ENCODE measurements at places on chromosomes 3 and 15. TPM values are rescaled to one million over a fixed set of nuclear protein-coding genes. Genes with fewer than 3 reads are reported as not detected.

GRCh38 chr3:106251160-106251892 is 382.5 kb upstream of the CBLB start:
- no peak for DNase-seq
- no peaks in the 10 kb centered on the region for H3K4me1 ChIP-seq
- H3K4me3 ChIP-seq = no peak overlapping the region
- H3K36me3 ChIP-seq = no peaks in the 10 kb centered on the region
- no peak overlapping the region for H3K27ac ChIP-seq

DNA sequence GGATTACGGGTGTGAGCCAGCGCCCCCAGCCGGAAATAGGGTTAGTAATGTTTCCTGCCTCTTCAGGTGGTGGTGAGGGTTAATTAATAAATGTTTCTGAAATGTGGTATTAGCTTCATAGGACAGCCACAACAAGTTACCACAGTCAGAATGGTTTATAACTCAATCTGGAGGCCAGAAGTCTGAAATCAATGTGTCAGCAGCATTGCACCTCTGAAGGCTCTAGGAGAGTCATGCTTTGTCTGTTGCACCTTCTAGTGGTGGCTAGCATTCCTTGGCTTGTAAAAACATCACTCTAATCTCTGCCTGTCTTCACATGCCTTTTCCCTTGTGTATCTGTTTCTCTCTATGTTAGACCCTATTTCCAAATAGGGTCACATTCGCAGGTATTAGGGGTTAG is 7.8 kb upstream of the RPSA start:
- H3K4me3 ChIP-seq = no peak overlapping the region
- DNase-seq = no peak
- no peak overlapping the region for H3K27ac ChIP-seq
- H3K36me3 ChIP-seq = peaks cover 64% of the 10 kb centered on the region
- no peaks in the 10 kb centered on the region for H3K4me1 ChIP-seq
- H3K27me3 ChIP-seq = no peaks in the 10 kb centered on the region

DNA sequence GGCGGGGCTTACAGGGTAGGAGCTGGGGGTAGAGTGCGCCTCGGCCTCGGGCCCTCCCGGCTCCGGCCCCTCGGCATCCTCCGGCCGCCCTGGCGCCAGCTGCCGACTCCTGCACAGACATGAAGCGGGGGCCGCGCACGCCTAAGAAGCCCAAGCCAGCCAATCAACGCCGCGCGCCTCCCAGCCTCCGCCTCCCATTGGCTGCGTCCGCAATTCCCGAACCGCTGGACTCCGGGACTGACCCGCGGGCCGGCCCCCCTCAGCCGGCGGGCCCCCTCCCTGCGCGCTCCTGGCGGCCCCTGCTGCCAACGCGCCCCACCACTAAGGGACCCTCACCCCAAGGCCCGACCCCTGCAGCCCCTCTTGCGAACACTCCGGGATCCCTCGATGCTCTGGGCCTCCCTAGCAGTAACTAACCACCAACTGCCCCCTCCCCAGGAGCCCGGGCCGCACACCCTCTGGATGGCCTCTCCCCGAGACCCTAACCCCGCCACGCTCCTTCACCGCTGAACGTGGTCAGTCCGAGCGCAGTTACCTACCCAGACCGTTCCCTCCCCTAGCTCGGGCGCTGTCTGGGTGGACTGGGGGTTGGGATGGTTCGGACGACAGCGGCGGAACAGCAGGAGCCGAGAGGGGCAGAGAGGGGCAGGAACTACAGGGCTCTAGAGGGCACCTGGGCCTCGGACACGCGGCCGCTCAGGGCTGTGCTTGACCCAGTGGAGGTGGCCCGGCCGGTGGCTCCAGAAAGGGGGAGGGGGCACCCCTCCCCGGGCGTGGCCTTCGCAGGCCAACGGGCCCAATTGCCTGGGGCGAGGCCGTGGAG is 5.0 kb downstream of the GATA2 start:
- H3K36me3 ChIP-seq = no peaks in the 10 kb centered on the region
- peaks cover 99% of the 10 kb centered on the region for H3K27me3 ChIP-seq
- DNase-seq = peak; percentile 35

Gene SH3GL3
- not detected for polyA plus RNA-seq

DNA sequence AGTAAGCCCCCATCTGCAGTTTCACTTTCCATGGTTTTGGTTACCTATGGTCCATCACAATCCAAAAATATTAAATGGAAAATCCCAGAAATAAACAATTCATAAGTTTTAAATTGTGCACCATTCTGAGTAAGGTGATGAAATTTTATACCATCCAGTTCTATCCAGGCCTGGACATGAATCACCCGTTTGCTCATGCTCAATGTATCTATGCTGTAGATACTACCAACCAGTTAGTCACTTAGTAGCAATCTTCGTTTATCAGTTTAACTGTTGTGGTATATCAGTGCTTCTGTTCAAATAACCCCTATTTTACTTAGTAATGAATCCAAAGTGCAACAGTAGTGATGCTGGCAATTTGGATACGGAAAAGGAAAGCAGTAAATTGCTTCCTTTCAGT is 381.9 kb upstream of the AGTR1 start:
- no peak overlapping the region for H3K4me3 ChIP-seq
- peaks cover 2% of the 10 kb centered on the region for H3K27me3 ChIP-seq
- no peak overlapping the region for H3K27ac ChIP-seq
- peaks cover 7% of the 10 kb centered on the region for H3K4me1 ChIP-seq
- no peak for DNase-seq
- H3K36me3 ChIP-seq = no peaks in the 10 kb centered on the region

- no peak overlapping the region for H3K27ac ChIP-seq
- H3K36me3 ChIP-seq = peaks cover 7% of the 10 kb centered on the region
These were observed 35.4 kb upstream of the SFMBT1 start for GRCh38 chr3:53081318-53081717.
